ENCODE measurements at places on chromosomes 11 and 22.

GRCh38 chr11:122339436-122340060, 223.5 kb upstream of the BLID start:
- DNase-seq = no peak

DNA sequence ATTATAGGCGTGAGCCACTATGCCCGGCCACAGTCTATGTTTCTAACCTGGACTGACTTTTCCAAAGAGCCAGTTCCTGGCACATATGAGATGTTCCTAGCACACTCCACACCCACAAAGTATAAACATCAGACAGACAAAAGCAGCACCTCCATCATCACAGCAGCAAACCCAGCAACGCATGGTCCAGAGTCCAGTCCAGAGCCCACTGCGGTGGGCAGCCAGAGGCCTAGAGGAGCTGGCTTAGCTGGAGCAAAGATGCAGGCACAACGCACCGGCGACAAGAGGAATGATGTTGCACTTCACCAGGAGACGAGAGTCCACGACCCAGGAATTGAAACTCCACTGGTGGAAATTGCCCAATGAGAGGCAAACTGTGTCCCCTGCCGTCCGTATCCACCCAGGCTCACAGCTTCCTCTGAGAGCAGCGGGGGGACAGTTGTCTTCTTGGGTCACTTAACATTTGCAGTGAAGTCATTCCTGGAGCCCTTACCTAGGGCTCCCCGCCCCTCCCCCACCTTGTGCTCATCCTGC, 36.6 kb downstream of the RPS6KA4 start:
- DNase-seq = no peak

DNA sequence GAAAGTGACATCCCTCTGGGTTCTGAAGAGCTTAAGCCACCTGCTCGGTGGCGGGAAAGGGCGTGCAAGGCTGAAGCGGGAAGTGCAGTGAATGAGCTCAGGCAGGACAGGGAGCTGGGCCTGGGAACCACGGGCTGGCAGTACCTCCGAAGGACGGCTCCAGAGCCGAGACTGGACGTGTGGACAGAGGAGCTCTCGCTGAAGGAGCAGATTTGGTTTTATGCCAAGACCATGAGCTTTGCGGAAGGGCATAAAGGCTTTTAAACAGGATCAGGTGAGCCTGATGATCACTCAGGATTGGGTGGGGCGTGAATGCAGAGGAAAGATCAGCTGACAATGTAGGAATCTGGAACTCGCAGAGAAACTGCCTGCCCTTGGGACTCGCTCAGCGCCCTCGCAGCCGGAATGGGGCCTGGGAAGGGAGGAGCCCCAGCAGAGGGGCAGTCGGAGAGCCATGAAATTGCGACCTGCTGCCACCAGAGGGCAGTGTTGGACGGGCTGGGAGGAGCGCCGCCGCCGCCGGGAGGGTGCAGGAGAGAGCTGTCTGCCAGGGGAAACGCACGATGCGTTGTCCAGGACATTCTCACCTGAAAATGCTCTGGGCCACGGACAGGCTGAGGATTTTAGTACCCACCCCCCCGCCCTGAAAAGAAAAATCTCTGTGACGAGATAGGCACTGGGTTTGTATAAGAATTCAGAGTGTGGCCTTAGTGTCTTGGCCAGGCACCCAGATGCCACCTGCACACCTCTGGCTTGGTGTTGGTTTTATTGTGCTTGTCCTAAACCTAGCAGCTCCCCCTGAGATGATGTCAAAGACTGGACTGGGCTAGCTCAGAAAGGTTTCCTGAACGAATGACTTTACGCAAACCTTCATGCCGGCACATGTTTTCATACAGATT, 324.4 kb downstream of the NTM start:
- no peak for DNase-seq

DNA sequence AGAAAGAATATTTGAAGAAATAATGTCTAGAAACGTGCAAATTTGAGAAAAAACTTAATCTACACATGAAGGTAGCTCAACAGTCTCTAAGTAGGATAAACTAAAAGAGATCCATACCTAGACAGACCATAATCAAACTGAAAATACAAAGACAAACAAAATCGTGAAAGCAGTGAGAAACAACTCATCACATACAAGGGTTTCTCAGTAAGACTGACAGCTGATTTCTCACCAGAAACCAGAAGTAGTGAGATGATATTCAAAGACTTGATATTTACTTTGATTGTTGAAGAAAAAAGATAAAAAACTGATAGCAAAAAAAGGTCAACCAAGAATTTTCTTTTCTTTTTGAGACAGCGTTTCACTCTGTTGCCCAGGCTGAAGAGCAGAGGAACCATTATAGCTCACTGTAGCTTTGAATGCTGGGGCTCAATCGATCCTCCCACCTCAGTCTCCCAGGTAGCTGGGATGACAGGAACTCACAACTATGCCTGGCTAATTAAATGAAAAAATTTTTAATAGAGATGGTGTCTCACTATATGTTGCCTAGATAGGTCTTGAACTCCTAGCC, 17.4 kb downstream of the NPAT start:
- no peak for DNase-seq

GRCh38 chr11:111730871-111731591, 35.2 kb downstream of the PPP2R1B start:
- no peak for DNase-seq

DNA sequence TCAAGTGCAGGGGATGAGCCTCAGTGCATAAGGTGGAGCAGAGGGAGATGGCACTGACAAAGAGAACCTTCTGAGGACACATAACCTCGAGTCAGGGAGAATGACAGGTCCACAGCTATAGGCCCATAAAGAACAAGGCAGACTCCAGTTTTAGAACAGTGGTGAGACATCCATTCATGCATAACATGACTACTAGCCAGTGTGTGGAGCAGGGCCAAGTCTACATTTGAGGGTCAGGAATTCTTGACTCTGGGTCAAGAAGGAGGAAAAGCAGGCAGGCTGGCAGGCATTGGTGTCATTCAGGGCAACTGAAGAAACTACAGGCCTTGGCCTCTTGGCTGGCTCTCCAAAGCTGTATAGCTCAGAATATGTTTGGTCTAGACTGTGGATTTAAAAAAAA, 54.9 kb downstream of the MTNR1B start:
- DNase-seq = no peak

DNA sequence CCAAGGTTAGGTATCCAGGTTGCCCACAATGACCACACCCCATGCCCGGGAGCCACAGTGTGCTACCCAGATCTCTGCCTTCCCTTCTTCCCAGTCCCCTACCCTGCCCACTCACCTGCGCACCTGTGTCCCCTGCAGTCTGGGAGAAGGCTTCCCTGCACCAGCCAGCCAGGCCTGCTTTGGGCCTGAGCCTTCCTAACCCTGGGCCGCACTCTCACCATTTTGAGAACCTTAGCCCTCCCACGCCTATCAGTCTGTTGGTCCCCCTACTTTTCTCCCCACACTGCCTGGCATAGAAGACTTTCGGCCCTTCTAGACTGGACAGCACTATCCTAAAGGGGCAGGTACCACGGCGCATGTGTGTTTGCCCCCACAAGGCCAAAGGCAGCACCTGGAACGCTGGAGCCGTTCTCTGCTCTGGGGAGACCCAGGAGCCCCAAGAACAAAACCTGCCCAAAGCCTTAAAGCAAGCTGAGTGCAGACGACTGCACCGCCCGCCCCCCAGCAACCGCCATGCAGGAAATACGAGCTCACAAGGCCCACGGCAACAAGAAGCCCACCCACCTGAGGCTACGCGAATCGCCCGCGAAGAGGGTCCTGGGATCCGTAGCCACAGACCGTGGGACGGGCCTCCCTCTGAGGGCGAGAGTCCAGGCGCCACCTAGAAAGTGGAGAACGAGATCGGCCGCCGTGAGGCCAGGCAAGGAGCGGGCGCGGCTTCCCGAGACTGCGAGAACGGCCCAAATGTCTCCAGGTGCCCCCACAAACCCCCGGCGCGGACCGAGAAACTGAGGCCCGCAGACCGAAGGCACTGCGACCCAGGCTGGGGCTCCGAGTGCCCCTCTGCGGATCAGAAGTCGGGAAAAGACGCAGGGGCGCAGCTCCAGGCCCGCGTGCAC, 546 bp downstream of the GNB1L start:
- peak; percentile 4 for DNase-seq

GRCh38 chr11:122516686-122517085, 138.8 kb upstream of the UBASH3B start:
- DNase-seq = no peak

DNA sequence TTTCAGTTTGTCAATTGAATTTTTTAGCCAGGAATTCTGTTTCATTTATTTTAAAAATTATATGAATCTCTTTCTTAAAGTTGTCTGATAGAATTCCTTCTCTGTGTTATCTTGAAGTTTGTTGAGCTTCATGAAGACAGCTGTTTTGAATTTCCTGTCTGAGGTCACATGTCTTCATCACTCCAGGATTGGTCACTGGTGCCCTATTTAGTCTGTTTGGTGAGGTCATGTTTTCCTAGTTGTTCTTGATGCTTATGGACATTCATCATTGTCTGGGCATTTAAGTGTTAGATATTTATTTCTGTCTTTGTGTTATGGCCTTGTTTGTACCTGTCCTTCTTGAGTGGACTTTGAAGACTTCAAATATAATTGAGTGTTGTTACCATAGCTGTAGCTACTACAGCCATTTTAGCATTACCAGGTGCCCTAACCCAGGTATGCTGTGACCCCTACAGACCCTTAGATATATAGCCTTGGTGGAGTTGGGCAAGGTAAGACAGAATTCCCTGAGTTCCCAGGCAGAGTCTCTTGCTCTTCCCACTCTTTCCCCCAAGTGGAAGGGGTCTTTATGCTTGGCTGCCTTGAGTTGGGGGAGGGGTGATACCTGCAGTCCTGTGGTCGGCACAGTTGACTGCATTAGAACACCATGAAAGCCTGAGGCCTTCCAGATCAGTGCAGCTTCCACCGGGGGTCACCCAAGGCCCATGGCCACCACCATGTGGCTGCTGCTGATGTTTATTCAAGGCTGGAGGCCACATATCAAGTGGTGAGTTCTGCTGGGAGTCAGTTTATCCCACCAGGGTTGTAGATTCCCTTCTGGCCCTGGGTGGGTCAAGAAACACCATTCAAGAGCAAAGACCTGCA, 229.6 kb downstream of the DYNC2H1 start:
- DNase-seq = no peak

Measured in activated T-helper 1 cell treated with anti-CD3 and anti-CD28 coated beads, Interleukin-2, amount 50 U/mL, for 16 hours (primary cell).